Activated CD4-positive, alpha-beta T cell treated with anti-CD3 and anti-CD28 coated beads for 24 hours (primary cell): ENCODE measurements at places on chromosomes 3 and 15.

GRCh38 chr3:47414161-47414564 is 33.3 kb downstream of the PTPN23 start:
- no peak for DNase-seq

DNA sequence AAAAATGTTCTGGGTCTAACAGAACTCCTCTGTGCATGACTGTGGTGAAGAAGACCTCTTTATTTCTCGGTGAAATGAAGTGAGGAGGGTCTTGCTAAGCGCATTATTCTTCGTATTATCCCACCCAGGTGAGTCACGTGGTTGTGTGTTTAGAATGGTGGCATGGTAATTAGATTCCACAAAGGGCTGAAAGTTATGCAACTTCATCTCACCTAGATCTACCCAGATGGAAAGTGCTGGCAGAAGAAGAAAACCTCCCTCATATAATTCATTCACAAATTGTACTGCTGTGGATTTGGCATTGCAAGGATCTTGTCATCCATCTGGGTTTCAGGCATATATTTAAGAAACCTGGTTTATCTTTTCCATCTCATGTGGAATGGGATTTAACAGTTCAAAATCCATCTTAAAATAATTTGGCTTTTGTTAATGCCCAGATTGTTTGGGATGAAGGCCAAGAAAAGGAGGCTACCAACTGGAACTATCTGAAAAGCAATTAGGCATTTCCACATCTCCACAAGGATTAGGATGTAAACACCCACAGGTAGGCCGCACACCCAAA is 175.3 kb downstream of the PLCL2 start:
- DNase-seq: no peak

DNA sequence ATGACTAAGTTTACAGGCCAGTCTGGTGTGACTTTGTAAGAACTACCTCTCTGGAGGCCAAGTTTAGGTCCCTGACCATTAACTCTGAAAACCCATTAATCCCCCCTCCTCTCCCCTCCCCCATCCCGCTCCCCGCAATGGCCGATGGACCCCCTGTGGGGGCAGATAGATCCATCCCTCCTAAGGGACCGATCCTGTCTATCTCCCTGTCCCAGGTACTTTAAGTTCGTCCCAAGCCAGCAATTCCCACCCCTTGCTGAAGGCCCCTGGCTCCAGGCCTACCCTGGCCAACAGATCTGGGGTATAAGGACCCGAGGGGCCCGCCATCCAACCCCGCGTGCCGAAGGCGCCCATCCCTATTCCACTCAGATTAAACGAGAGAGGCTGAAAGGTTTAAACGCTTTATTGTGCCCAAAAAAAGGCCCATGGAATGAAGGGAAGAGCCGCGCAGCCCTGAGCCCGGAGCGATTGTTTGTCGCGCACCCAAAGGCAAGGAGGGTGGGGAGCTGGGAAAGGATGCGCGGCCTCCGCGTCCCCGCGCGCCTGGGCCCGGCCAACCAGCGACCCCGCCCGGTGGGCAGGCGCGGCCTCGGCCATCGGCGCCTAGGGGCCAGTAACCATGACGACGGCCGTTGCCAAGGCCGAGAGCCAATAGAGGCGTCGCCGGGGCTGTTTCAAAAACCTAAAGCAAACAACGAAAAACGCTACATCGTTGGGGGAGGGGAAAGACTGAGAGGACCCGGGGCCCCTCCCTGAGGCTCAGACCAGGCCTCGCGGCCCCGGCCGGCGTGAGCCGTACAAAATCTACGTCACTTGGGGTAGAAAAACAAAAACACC is 35.9 kb downstream of the HMCES start:
- DNase-seq: peak; percentile 56

DNA sequence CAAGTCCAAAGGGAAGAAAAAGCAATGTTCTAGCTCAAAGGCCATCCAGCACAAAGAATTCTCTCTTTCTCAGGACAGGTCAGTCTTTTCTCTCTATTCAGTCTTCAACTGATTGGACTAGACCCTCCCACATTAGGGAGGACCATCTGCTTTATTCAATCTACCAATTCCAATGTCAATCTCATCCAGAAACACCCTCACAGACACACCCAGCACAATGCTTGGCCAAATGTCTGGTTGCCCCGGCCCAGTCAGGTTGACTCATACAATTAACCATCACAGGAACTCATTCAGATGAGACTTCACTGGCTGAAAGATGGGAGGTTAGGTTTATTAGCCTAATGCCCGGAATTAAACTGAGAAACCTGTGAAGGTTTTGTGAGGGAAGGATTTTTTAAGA is 32.4 kb downstream of the ACAN start:
- DNase-seq: no peak

- DNase-seq: no peak
Observed at GRCh38 chr3:197317250-197317963, 19.0 kb upstream of the DLG1 start.

GRCh38 chr3:148651549-148651948 is 46.2 kb upstream of the AGTR1 start:
- no peak for DNase-seq

GRCh38 chr3:112373476-112373875 is 40.5 kb downstream of the CD200 start:
- no peak for DNase-seq

DNA sequence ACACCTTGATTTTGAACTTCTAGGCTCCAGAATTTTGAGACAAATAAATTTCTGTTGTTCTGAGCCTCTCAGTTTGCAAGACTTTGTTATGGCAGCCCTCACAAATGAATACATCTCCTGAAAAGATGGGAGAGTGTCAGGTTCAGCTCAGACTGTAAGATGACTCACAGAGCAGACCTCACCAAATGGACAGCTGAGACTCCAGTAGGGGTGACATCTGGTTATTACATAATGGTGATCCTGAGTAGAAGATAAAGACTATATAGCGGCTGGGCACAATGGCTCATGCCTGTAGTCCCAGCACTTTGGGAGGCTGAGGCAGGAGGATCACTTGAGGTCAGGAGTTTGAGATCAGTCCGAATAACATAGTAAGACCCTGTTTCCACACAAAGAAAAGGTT is 26.2 kb upstream of the MTMR14 start:
- no peak for DNase-seq

- DNase-seq: no peak
Observed at GRCh38 chr3:169278667-169279066, 384.8 kb downstream of the MECOM start.

- no peak for DNase-seq
Observed at GRCh38 chr3:56921573-56922453, 120.1 kb upstream of the ARHGEF3 start.
